EL (cell line): ENCODE measurements at places on chromosomes 11 and 22.

GRCh38 chr11:20790622-20791021 lies 121.2 kb downstream of the NELL1 start:
- DNase-seq = no peak

DNA sequence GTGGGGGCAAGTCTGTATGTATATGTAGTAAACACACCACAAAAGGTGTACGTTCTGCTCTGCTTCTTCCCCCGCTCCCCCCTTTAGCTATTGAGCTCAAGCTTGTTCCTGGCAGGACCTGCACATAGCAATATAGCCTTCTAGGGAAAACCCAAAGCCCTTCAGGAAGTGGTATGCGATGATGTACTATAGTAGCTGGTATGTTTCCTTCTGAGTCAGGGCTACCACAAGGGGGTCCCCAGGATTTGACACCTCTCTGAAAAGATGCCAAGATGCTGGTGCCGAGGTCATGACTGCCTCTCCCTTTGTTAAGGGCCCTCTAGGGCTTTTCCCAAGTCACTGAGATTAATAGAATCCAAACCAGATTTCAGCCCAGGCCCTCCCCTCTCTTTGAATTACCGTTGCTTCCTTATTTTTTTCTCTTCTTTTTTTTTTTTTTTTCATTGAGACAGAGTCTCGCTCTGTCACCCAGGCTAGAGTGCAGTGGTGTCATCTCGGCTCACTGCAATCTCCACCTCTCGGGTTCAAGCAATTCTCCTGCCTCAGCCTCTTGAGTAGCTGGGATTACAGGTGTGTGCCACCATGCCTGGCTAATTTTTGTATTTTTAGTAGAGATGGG lies 268.4 kb downstream of the ETS1 start:
- DNase-seq = peak; percentile 36

GRCh38 chr11:218815-219593 lies 11.5 kb downstream of the RIC8A start:
- DNase-seq = no peak

- no peak for DNase-seq
Measured at GRCh38 chr11:10139143-10139542, 154.9 kb downstream of the SBF2 start.

DNA sequence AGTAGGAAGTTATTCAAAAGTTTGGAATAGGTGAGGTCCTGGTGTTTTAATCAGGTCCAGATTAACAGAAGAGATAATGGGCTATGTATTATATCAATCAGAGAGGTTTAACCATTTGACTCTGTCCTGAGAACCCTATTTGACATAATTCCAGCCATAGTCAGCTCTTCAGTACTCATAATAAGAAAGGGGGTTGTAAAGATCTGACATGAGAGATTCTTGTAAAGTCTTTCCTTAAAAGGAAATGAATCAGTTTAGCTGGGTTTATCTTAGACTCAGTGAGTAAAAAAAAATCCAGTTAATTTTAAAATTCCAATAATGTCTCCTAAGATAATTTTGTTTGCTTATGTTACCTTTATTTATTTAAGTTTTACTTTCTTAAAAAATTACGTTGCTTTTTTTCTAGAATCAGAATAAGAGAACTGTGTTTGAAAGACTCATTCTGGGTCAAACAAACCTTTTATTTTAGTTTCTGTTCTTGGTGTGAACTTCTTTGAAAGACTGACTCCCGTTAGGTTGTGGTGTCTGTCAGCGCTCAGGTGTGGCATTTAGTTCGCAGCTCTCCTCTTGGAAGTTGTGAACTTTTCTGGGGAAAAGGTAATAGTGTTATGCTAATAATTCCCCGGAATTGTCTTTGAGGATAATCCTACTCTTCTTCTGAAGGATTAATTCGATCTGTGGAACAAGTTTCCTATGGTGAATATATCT lies 20.5 kb downstream of the NUCB2 start:
- no peak for DNase-seq

DNA sequence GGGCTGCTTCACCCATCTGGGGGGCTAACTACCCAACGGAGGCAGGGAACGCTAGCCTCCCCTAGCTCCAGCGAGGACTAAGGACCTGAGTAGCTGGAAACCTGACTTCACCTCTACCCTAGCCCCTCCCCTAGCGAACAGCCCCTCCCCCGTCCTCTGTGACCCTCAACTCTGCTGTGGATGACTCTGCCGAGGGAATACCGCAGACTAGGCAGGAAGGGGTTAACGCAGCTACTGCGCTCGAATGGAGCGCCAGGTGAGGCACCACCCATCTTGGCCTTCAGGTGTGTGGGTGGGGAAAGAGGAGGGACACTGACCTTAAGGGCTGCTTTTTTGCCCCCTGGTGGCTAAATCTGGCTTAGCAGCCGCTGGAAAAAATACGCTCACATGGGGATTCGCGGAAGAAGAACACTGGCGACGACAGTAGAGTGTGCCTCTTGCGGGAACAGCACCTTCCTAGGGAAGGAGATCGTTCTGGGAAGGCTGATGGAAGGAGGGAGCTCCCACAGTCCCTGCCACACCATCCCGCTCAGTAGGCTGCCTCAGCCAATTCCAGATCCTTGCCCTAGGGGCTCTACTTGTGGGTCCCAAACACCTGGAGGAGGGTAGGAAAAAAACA lies 4.5 kb upstream of the BCL9L start:
- peak; percentile 78 for DNase-seq

DNA sequence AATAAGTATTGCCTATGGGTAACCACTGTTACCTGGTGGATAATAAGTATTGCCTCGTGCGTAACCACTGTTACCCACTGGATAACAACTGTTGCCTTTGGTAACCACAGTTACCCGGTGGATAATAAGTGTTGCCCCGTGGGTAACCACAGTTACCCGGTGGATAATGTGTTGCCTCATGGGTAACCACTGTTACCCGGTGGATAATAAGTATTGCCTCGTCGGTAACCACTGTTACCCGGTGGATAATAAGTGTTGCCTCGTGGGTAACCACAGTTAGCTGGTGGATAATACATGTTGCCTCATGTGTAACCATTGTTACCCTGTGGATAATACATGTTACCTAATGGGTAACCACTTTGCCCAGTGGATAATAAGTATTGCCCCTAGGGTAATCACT lies 9.8 kb upstream of the NXPE4 start:
- no peak for DNase-seq

DNA sequence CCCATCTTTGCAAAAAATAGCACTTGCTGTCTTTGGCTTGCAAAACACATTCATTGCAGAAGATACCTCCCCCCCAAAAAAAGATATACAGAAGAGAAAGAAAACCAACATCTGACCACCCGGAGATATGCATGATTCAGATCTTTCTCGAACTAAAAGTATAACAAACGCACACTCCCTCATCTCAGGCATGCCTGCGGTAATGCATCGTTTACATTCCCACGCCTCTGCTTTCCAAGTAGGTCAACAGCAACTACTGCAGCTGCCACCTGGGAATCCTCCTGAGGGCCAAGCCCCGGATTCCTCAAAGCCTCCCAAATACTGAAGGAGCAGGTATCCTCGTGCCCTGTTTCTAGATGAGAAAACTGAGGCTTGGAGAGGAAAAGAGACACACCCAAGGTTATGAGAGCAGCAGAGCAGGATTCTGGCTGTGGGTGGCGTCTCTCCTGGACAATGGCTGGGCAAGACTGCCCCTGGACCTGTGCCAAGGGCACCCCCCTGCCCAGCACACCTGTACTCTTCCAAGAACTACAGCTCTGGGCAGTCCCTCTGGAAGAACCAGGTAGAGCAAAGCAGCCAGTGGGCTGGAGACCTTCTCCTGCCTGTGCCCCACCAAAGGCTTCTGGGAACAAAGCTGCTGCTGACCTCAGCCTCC lies 38.1 kb downstream of the NUP50 start:
- peak; percentile 43 for DNase-seq

DNA sequence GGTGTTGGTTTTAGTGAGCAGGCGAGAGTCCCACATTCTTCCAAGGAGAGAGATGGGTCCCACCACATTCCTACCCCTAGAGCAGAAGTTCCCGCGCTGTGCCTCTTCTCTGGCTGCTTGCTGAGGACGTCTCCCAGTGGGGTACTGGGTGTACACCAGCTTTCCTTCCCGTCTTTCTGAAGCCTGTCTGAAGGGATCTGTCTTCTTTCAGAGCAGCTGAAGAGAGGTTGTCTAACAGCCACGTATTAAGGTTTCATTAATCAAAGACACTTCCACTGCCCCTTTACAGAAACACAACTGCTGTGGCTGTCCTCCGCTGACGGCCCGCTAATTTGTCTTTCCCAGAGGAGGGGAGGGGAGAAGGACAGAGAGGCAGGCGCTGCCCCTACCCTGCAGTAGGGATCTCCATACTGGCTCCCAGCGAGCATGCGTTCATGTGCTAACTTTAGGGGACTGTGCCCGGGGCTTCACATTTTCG lies 56.0 kb downstream of the ZBTB16 start:
- no peak for DNase-seq

DNA sequence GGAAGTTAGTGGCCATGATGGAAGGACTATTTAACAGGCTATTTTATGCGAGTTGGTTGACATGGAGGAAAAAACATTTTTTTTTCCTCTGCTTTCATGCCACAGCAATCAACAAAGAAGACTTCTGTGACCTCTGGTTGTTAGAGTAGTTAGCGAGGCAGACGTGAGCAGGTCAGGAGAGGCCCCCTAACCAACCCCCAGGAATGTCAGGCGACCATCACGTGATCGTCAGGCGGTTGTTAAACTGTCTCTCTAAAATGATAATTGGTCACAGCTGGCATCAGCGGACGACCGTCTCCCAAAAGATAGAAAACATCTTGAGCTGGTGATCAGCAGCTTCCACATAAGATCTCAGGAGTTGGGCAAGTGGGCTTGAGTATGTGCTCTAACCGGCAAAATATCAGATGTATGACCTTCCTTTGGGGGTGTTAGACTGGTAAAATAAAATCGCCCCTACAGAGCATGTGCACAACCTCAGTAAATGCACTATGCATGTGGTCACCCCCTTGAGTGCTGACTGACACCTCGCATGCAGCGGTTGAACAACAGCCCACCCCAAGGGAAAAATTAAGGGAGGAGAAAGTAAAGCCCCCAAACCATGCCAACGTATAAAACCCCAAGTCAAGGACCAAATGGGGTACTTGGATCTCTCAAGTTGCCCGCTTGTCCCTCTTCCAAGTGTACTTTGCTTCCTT lies 20.9 kb upstream of the NARS2 start:
- peak; percentile 44 for DNase-seq

GRCh38 chr11:18722293-18722637 lies 3.7 kb downstream of the IGSF22 start:
- no peak for DNase-seq

DNA sequence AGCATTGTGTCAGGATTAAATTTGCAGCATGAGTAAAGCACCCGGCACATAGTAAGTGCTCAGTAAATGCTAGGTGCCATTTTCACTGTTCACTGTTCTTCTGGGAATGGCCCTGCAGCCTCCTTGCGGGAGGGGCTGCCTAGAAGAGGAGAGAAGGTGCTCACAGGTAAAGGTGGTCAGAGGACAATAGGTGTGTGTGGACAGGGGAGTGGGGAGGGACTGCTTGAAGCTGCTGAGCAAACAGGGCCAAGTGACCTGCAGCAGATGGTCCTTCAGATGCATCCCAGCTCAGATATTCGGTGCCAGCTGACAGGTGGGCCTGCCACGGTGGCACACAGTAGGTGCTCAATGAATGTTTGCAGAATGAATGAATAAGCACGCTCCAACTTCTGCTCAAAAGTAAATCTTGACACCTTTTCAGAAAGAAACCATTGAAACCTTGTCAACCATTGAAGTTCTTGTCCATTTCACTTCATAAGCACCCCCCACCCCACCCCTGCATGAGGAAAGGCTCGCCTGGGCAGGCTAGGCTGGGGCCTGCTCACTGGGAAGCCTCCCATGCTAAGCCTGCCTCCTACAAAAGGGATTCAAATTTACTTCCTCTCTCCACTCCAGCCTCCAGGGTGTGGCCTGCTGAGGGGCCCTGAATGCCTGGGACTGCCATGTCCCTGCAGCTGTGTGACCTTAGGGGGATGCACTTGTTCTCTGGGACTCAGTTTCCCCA lies 1.6 kb downstream of the KIAA0930 start:
- no peak for DNase-seq

DNA sequence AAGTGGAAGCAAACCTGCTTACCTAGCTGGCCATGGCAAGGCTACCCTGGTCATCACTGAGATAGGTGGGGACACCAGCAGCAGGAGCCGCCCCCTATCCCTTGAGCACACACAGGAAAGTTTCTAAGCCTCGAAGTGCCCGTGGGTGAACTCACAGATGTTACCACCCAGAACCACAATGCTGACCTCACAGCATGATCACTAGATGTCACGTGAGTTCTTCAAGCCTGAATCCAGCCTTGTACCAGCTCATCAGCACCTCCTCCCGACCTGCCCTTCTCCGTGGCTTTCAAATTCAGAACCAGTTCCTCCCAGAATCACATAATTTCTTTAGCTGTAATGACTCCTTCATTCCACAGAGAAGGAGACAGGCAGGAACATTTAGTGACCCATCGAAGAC lies 24.7 kb upstream of the TIMP3 start:
- no peak for DNase-seq

DNA sequence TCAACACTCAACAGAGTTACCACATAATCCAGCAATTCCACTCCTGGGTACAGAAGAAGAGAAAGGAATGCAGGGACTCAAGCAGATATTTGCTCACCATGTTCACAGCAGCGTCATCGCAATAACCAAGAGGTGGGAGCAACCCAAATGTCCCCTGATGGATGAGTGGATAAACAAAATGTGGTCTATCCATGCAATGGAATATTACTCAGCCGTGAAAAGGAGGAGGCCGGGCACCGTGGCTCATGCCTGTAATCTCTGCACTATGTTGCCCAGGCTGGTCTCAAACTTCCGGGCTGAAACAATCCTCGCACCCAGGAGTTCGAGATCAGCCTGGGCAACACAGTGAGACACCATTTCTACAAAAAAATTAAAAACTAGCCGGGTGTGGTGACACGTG lies 131.7 kb downstream of the CTTN start:
- no peak for DNase-seq

DNA sequence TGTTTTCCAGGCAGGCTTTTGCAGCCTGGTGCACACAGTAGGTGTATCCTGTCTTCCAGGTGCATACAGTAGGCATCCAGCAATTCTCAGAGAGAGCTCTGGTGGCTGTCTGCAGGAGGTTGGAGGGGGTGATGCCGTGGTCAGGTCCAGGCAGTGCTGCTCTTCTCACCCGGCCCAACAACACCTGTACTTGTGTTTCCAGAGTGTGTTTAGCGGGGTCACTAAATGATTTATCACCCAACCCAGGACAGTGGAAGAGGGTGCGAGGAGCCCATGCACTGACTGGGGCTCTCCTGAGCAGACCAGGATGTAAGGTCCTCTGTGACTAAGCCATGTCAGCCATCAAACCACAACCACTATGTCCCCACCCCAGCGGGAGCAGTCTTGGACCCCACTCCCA lies 18.6 kb upstream of the FGF3 start:
- DNase-seq = no peak

DNA sequence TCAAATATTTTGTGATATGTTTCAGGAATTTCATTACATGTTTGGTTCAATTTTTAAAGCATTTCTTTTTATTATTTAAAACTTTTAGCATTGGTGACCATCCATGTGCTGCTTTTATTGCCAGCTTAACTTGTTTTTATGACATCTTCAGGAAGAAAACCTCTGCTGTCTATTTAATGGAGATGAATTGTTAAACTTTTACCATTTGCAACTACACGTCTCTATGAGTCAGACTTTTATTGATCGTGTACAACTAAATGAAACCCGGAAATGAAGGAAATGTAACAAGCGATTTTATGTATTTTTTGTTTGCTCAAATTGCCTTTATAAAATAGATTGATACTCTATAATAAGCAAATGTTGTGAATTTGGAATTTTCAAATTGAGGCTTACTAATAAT lies 113.0 kb downstream of the PTPRJ start:
- DNase-seq = no peak

GRCh38 chr22:34588871-34589545 lies 476.9 kb upstream of the ISX start:
- no peak for DNase-seq
